Central memory CD4-positive, alpha-beta T cell (primary cell): ENCODE measurements at places on chromosomes 16 and 17.

GRCh38 chr16:78254841-78255240 lies 155.4 kb downstream of the WWOX start:
- DNase-seq: no peak

- no peak for DNase-seq
Measured at GRCh38 chr16:25009822-25010221, 5.3 kb downstream of the ARHGAP17 start.

DNA sequence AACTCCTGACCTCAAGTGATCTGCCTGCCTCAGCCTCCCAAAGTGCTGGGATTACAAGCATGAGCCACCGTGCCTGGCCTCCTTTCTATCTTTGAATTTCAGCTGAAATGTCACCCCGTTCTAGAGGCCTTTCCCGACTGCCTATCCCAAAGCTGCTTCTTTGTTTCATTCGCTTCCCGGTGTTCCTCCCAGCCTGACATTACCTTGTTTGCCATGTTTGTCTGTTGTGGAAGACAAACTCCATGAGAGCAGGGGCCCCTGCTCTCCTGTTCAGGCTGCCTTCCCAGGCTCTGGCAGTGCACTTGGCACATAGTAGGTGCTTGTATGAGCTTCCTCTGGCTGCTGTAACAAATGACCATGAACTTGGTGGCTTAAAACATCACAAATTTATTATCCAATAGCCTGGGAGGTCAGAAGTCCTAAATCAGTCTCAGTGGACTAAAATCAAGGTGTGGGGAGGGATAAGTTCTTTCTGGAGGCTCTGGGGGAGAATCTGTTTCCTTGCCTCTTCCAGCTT lies 2.6 kb upstream of the CCL22 start:
- no peak for DNase-seq

DNA sequence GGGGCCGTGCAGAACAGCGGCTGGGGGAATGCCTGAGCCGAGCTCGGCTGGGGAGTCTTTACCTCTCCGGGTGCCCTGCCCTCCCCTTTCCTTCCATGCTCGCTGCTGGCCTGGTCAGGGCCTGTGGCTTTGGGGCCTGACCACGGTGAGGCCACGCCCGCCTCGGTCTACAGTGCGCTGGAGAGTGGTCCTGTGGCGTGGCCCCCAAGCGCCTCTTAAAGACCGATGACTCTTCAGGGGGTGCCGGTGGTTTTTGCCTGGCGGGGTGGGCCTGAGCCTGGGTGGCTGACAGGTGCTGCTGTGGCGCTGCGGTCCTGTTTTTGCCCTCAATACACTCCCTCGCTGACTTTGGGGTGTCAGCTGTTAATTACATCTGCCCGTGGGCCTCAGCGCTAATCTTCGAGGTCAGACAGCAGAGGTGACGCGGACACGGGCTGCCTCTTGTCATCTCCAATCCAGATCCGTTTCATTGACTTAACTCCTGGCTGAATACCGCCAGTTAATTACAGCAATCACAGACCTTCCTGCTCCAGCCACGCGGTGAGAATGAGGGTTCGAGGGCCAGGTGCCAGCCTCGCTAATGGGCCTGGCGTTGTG lies 29.7 kb downstream of the GSE1 start:
- no peak for DNase-seq

DNA sequence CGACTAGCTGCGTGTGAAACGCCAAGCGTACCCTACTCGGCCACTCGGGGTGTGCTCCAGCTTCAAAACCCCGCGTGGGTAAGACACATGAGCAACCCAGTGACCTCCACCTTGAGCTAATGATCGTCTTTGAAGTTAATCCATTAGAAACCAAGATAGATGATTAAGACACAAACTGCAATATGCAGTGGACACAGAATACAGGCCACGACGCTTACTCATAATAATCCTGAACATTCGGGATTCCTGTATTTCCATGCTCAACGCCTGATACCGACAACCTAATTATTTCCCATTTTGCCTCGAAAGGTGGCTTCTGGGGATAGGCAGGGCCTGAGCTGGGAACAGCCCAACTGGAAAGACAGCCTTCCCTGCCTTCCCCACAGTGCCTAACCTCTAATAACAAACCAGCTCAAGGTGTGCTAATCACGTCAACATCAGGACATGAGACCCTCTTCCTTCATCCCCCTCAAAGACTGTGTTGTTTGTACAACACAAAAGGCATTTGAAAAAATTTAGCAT lies 504 bp upstream of the COPRS start:
- no peak for DNase-seq

- DNase-seq: no peak
Measured at GRCh38 chr16:53220585-53220984, 165.8 kb downstream of the CHD9 start.

DNA sequence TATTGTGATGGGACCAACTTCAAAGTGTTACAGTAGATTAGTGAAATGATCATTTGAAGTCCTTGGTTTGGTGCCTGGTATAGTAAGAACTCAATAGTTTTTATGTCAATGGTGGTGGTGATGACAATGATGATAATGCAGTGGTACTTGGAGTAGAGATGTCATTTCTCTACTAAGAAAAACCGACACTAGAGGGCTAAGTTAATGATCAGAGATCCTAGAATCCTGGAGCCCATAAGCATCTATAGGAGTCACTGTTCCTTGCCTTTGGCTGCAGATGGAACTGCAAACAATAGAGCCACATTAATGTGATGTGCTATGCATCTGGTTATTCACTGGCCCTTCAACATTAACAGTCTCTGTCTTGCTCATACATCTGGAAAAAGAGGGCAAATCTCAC lies 103.8 kb downstream of the ANKFN1 start:
- no peak for DNase-seq

GRCh38 chr16:88920618-88921590 lies 54.4 kb upstream of the PABPN1L start:
- no peak for DNase-seq

DNA sequence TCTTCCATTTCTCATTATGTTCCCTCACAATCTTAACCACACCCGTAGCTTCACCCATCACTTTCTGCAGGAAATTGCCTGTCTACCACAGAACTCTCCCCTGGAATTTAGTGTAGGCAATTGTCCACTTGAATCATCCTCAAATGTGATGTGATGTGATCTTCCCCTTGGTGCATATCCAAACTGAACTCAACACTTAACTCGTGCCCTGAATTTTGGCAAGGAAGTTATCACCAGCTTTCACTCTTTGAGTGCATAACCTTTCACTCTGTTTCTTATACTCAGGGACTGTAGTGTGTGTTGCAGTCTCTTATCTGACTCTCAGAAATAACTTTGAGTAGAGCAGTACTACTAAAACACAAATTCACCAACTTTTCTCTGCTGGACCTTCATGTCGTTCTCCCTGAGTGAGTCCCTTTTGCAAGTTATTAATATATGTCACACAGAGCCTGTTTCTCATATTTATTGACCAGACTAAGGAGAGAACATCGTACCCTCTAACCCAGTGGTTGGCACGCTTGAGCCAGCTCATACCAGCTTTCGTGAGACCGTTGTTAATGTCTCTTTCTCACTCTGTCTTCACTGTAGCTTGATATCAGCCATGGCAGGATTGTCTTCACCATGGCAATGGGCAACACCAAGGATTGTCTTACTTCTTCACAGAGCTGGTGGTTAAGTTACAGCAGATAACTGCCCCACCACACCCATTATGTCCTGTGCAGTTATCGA lies 558.9 kb upstream of the HSBP1 start:
- no peak for DNase-seq

DNA sequence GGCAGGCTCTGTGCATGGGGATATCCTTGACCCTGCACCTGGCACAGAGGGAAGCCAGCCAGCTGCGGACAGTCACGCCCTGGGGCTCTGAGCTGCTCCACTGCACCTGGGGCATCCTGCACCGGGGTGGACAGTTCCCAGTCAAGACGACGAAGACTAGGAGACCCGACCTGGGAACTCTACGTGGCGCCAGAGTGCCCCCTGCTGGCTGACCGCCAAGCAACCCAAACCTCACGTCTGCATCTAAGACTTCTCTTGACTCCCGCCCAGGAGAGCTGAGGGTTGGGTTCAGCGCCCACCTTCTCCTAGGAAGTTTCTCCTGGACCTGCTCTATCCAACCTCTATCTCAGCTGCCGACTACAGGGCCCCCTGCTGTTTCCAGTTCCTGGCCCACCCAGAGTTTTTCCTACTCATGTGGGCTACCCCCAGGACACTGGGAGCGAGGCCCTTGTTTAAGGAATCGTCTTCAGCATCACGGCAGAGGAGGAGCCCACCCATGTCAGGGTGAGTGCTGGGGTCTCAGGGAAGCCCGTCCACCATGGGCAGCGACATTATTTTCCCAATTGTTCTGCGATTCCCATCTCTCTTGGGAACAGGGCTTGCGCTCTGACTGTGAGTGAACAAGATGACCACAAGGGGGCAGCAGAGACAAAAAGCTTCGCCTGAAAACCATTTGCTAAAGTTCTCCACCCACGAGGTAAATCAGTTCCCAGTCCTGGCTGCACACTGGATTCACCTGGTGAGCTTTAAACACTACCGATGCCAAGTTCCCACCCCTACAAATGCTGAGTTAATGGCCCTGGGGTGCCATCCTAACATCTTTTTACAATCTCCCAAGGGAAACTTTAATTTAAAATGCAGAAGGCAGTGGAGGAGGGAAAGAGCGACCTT lies 29.3 kb downstream of the TLE7 start:
- peak; percentile 46 for DNase-seq

DNA sequence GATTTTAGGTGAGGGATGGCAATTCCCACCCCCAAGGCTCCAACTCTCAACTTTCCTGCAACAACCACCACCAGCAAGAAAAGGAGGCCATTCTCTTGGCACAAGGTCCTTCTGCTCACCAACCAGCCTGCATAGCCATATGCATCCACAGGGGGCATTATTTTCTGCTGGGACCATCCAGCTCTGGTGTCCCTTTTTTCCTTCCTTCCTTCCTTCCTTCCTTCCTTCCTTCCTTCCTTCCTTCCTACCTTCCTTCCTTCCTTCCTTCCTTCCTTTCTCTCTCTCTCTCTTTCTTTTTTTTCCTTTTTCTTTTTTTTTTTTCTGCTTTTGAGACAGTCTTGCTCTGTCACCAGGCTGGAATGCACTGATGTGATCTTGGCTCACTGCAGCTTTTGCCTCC lies 21.1 kb upstream of the COX10 start:
- no peak for DNase-seq

GRCh38 chr16:12120217-12120981 lies 143.9 kb downstream of the SNX29 start:
- no peak for DNase-seq

DNA sequence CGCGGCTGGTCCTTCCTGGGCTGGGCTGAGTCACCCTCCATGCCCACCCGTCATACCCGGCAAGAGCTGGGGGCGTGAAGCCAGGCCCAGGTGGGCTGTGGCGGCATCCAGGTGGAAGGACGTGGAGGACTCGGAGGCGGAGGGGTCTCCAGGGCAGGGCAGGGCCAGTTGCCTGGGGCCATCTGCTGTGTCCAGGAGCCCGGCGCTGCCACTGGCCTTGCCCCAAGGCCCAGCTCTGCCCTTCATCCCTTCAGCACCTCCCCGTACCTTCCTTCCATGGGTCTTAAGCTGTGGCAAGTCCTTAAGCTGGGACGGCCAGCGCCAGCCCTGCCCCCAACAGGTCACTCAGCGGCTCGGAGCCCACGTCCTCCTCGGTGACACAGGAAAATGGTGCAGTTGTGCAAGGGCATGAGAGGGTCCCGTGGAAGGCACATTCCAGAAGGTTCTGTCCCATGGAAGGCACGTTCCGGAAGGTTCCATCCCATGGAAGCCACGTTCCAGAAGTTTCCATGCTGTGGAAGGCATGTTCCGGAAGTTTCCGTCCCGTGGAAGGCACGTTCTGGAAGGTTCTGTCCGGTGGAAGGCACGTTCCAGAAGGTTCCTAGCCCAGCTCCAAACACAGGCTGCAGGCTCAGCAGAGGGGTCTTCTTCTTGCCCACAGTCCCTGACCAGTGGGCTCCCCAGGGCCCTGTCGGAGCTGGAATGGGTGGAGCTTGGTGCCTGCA lies 10.4 kb upstream of the CDH15 start:
- no peak for DNase-seq

DNA sequence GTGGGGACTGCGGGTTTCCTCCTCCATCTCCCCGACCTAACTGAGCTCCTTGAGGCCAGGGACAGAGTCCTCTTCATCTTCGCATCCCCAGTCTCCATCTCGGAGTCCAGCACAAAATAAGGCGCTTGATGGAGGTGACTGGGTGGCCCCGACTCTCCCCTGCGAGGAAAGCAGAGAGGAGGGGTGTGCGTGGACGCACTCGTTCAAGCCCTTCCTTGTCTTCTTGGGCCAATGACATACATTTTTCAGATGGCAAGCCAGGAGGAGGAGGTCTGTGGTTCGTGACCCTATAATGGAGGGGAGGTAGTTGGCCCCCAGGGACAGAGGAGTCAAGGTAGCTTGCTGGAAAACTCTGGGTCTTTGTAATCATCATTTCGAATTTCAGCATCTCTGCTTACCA lies 17.2 kb downstream of the CRISPLD2 start:
- no peak for DNase-seq

GRCh38 chr16:85449885-85450245 lies 163.3 kb upstream of the GSE1 start:
- DNase-seq: no peak

DNA sequence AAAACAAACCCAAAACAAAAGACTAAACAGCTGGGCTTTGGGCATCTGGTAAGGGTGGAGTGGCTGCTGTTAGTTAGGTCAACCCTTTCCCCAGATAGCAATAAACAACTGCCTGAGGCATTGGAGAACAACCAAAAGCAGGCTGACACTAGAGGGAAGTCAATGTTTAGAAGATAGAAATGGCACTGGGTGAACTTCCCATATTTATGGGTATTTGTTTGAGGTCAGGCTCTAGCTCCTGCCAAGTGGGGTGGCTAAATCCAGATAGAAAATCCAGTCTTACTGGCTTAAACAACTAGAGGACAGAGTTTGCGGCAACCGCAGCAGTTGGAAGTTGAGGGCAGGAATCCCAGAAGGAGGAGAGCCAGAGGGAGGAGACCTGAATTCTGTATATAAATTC lies 79.4 kb downstream of the SDK2 start:
- DNase-seq: no peak

GRCh38 chr17:77827511-77827910 lies 131.0 kb upstream of the TNRC6C start:
- DNase-seq: no peak

DNA sequence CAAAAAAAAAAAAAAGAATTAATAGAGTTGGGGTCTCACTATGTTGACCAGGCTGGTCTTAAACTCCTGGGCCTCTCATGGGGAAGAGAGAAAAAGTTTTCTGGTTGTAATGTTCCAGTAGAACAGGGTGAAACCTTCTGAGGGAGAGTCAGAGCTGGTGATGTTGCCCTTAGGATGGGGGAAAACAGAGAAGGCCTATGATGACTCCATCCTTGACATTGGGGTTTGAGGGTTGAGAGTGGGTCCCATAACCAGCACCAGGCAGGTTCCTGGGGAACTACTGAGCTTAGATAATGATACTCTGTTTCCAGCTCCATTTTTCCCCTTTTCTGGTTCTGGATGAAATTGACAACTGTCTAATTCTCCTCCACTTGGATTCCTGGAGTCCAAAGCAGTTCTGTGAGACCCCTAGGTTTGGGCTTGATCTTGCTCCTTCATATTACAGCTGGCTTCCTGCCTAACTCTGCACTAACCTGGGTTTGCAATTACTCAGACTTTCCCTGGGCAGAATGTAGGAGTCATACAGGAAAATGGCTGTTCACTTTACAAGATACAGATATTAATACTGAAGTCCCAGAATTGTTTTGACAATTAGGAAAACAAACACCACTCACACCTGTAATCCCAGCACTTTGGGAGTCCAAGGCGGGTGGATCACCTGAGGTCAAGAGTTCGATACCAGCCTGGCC lies 62.8 kb upstream of the B4GALNT2 start:
- no peak for DNase-seq

- no peak for DNase-seq
Measured at GRCh38 chr16:991345-991744, 9.8 kb downstream of the SOX8 start.
